ENCODE measurements at places on chromosomes 6 and 20.

- no peak for DNase-seq
Measured at GRCh38 chr6:35087361-35088280, 53.5 kb downstream of the TCP11 start.

DNA sequence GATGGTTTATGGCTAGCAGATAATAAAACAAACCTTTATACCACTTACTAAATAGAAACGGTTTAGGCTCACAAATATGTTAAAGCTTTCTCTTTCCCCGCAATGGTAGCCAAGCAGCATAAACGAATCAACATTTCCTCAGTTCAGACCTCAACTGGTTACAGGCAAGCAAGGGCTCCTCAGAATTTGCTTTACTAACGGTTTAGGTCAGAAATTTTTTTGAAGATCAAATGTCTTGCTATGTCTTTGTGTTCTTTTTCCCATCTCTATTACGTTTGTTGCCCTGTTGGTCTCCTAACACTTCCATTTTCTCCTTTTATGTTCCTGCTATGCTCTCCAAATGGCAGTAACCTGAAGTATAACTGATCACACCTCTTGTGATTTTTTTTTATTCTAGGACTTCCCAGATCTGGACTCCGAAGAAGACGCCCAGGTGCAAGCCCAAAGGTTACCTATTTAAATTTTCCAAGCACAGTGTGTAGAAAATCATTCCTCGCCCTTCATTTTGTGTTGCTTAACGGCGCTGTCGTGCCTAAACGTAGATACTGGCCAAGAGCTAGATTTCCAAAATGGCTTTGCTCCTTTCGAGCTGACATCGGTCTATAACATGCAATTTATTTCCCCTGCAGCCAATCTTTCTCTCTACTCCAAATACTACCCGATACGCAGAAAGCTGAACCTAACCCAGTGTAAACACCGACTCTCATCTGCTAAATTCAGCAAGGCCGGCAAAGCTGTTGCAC, 717 bp upstream of the ASF1A start:
- DNase-seq: peak; percentile 16

GRCh38 chr6:30066577-30067459, at the start of gene PPP1R11:
TSS of gene PPP1R11 (plus strand) at chr6:30067198. CDS start at chr6:30067411, 213 bp downstream.
- peak; percentile 86 for DNase-seq

DNA sequence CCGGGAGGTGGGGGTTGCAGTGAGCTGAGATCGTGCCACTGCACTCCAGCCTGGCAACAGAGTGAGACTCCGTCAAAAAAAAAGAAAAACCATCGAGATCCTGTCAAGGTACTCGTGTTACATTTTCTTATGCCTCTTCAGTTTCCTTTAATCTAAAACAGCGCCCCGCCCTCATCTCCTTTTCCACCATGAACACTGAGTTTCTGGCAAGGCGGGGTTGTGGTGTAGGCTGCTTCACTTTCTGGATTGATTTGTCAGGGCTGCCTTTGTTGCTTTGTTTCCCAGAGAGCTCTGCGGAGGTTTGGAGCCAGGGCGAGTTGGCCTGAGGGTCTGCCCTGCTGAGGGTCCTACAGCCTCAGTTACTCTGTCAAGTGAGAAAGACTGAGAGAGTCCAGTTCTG, 8.9 kb downstream of the ITPR3 start:
- no peak for DNase-seq

GRCh38 chr6:67643281-67643680, 991.8 kb upstream of the ADGRB3 start:
- DNase-seq: no peak

DNA sequence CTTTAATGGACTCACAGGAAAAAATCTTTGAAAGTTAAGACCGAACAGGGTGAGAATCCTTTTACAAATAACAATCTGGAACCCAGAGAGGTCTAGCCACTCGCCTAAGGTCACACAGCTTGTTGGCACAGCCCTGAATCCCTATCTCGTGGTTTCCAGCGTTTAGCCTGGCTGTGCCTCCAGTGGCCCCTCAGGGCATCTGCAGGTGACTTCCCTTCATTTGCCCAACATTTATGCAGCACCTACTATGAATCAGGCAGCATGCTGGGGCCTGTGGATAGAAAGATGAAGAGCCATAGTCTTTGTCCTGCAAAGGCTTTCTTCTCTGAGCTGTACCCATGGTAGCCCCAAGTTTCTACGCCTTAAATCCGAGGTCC, 2.6 kb upstream of the NR2E1 start:
- no peak for DNase-seq

GRCh38 chr20:19688031-19688806, 69.8 kb upstream of the RIN2 start:
- DNase-seq: peak; percentile 89

DNA sequence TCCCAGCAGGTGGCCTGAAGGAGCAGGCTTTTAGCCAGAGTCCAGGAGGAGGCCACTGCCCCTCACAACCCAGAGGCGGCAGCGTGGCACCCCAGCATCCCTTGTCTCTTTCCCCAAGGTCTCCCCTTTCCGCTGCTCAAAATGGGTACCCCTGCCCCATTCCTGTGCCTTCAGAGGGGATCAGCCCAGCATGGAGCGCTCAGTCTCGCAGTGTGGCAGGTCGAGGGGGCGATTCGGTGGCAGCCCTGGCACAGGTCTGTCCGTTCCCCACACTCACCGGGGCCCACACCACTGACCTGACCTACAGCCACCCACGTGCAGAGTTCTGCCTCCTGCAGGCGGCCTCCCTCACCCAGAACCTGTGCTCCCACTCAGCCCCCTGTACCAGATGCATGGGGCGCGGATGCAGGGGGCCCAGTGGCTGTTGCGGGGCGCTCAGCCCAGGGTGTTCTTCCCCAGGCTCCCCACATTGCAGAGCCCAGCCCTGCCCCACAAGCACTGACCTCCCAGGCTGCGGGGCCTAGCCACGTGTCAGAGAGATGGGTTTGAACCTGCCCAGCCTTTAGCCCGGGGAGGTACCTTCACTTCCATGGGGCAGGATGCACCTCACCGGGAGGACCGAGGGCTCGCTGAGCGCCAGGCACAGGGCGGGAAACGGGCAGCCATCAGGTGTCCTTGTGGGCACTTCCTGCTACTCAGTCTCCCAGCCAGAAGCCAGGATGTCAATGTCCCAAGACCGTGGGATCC, 41.8 kb downstream of the DSTN start:
- peak; percentile 31 for DNase-seq

DNA sequence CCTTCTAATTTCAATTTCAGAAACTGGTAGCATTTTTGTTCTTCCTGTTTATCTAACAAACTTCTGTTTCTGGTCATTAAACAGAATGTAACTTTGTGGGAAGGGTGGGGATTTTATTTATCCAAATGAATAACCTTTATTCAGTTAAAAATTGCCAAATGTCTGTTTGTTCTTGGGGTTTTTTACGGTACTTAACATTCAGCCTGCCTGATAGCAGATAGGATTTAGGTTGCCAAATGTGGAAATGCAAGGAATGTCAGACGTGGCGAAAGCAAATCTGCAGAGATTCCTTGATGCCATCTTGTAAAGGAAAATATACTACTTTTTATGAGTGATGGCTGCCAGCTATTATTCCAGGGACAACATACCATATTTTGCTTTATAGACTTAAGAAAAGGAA, 95.7 kb downstream of the LYRM2 start:
- DNase-seq: no peak

DNA sequence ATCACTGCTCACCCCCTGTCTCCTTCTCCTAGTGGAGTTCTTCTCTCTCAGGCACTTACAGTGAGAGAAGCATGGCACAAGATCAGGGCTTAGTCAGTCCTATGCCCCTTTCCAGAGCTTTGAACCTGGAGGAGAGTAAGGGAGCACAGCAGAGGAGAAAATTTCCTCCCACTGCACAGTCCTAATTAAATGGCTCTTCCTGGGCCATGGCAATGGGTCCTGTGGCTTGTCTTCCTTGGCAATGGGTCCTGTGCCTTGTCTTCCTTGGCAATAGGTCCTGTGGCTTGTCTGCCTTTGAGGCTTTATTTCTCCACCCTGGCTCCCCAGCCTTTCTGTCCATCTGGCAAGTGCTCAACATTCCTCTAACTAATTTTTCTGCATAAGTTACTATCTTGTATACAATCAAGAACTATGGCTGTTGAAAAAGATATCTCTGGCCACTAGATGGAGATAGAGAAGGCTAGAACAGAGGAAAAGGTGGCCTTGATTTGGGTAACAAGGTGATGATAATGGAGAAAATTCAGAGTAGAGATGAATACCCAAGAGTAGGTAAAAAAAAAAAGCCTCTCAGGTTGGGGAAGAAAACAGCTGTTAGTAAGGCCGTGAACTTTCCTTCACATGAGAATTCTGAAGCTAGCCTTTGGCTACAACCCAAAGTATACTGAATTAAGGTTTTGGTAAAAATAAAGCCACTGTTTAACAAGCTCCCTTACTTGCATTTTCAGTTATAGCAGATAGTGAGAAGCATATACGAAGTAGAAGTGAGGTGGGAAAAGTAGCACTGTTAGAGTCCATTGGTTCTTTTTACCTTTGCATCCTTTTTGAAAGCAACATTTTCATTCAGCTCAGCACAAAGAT, 504.9 kb downstream of the DOK5 start:
- DNase-seq: no peak

Data from A549 (cell line).